Neural progenitor cell (in vitro differentiated cells): ENCODE measurements at places on chromosomes 16 and 17. TPM values are rescaled to one million over a fixed set of nuclear protein-coding genes. Genes with fewer than 3 reads are reported as not detected.
A peak's percentile ranks its signal among the peaks of the same experiment; 100 is the strongest.

- no peaks in the 10 kb centered on the region for H3K27me3 ChIP-seq
- H3K4me3 ChIP-seq = no peak overlapping the region
- H3K27ac ChIP-seq = no peak overlapping the region
- no peaks in the 10 kb centered on the region for H3K4me1 ChIP-seq
- no peaks in the 10 kb centered on the region for H3K36me3 ChIP-seq
Observed at GRCh38 chr16:27801289-27801945, 251.5 kb downstream of the KATNIP start.

DNA sequence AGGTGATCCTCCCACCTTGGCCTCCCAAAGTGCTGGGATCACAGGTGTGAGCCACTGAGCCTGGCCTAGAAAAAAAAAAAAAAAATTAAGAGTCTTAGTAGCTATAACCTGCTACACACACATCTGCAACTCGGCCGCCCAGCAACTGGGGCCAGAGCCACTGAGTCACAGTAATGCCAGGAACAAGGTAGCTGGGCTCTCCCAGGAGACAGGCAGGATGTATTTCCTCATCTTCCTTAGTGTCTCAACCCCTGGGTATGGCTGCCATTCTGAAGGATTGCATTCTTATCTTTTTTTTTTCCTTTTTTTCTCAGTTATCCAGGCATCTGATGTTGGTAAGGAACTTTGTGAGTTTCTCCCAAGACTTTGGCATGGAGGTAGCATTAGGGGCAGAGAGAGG lies 7.1 kb upstream of the PSMD3 start:
- H3K27me3 ChIP-seq = peaks cover 28% of the 10 kb centered on the region
- H3K36me3 ChIP-seq = no peaks in the 10 kb centered on the region
- no peak overlapping the region for H3K27ac ChIP-seq
- no peaks in the 10 kb centered on the region for H3K4me1 ChIP-seq
- no peak overlapping the region for H3K4me3 ChIP-seq
- DNase-seq = no peak

Gene FHOD1
- 5.5 and 14.2 TPM in 2 replicates for total RNA-seq

GRCh38 chr16:4847774-4848587 lies 700 bp downstream of the UBN1 start:
- DNase-seq = peak; percentile 75
- H3K27ac ChIP-seq = peak overlapping the region; percentile 82
- peaks cover 5% of the 10 kb centered on the region for H3K36me3 ChIP-seq
- peaks cover 27% of the 10 kb centered on the region for H3K4me1 ChIP-seq
- peak overlapping the region; percentile 91 for H3K4me3 ChIP-seq
- no peaks in the 10 kb centered on the region for H3K27me3 ChIP-seq

GRCh38 chr17:81049973-81050551 lies 15.1 kb downstream of the BAIAP2 start:
- H3K36me3 ChIP-seq = no peaks in the 10 kb centered on the region
- H3K4me3 ChIP-seq = no peak overlapping the region
- H3K4me1 ChIP-seq = peaks cover 22% of the 10 kb centered on the region
- no peaks in the 10 kb centered on the region for H3K27me3 ChIP-seq
- H3K27ac ChIP-seq = no peak overlapping the region

DNA sequence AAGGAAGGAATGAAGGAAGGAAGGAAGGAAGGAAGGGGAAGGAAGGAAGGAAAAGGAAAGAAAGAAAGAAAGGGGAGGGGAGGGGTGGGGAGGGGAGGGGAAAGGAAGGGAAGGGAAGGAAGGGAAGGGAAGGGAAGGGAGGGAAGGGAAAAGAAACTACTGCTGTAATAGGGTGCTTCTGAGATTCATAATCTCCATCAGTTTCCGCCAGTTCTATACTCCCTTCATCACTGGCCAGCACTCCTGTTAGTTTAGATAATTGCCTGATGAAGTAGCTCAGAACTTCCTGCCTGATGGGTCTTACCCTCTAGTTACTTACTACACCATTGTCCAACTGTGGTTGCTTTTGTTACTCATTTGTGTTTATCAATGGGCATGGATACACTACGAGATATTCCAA lies 2.0 kb upstream of the KRTAP9-6 start:
- no peak overlapping the region for H3K4me3 ChIP-seq
- no peak for DNase-seq
- H3K27ac ChIP-seq = no peak overlapping the region
- no peaks in the 10 kb centered on the region for H3K4me1 ChIP-seq
- H3K36me3 ChIP-seq = no peaks in the 10 kb centered on the region
- H3K27me3 ChIP-seq = no peaks in the 10 kb centered on the region

GRCh38 chr17:17681187-17681743 lies at the start of gene RAI1:
RAI1 (plus strand) TSS chr17:17681458; CDS start chr17:17792949, 111,491 bp downstream.
- no peaks in the 10 kb centered on the region for H3K36me3 ChIP-seq
- H3K4me3 ChIP-seq = peak within 1 kb of the TSS; percentile 74
- DNase-seq = peak; percentile 90
- H3K4me1 ChIP-seq = peaks cover 23% of the 10 kb centered on the region
- no peak within 1 kb of the TSS for H3K27ac ChIP-seq
- H3K27me3 ChIP-seq = peaks cover 92% of the 10 kb centered on the region

DNA sequence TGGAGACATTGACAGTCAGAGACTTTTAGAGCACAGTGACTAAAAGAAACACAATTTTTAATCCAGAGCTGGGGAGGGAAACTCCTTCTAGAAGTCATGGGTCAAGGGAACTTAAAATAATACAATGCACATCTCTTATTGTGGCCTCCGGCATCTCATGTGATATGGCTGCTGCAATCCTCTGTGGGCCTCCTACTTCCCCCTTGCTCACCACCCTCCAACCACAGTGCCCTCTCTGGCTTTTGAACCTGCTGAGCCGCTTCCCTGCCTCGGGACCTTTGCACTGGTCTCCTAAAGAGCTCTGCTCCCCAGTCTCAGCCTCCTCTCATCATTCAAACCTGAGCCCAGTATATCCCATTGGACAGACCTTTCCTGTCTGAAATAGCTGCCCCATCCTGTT lies 47.6 kb downstream of the HS3ST2 start:
- H3K36me3 ChIP-seq = no peaks in the 10 kb centered on the region
- DNase-seq = no peak
- H3K4me3 ChIP-seq = no peak overlapping the region
- no peaks in the 10 kb centered on the region for H3K27me3 ChIP-seq

GRCh38 chr17:73990290-73990689 lies 213.2 kb upstream of the RPL38 start:
- no peak for DNase-seq
- no peaks in the 10 kb centered on the region for H3K4me1 ChIP-seq
- H3K4me3 ChIP-seq = no peak overlapping the region
- no peaks in the 10 kb centered on the region for H3K27me3 ChIP-seq
- no peaks in the 10 kb centered on the region for H3K36me3 ChIP-seq

Gene CYGB
- 1.1 TPM in 1 of 2 replicates, not detected in the other for total RNA-seq

DNA sequence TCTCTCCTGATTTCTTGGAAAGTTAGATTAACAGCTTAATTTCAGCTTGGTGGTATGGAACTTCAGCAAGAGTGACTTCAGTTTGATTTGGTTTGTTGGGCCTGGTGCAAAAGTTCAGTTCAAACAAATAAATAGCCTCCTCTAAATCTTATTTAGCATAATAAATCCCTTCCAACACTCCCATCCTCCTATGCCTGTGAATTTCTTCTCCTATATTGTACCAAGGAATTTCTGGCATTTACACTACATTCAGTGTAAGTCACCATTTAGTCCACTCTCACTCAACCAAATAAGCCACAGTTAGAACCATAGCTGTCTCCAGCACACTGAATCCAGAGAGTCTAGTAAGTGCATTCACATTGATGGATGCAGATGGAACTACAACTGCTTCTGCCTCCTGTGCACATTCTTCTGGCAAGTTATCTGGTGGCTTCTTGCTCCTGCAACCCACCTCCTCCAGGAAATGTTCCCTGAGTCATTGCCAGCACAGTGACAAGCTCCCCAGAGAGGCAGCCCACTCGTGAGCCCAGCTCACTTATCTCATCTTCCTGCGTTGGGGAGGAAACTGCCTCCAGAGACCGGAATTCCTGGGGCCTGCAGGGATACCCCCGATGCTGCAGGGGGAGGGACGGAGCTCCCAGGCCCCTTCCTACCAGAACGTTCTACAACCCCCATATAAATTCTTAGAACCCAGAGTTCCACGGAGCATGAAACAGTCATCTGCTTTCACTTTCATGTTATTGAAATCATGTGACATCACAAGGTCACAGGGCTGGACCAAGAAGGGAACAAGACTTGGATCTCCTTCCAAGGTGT lies 318.3 kb downstream of the PHKB start:
- no peaks in the 10 kb centered on the region for H3K27me3 ChIP-seq
- no peak overlapping the region for H3K27ac ChIP-seq
- H3K4me1 ChIP-seq = no peaks in the 10 kb centered on the region
- no peak for DNase-seq
- no peaks in the 10 kb centered on the region for H3K36me3 ChIP-seq

- H3K36me3 ChIP-seq = no peaks in the 10 kb centered on the region
- peaks cover 6% of the 10 kb centered on the region for H3K4me1 ChIP-seq
- DNase-seq = peak; percentile 86
Observed at GRCh38 chr17:67377488-67378453, 690 bp downstream of the PITPNC1 start.

- H3K4me3 ChIP-seq = no peak overlapping the region
- H3K36me3 ChIP-seq = no peaks in the 10 kb centered on the region
- no peak for DNase-seq
Observed at GRCh38 chr16:88331989-88332920, 50.5 kb upstream of the ZNF469 start.

- no peaks in the 10 kb centered on the region for H3K36me3 ChIP-seq
- H3K27me3 ChIP-seq = no peaks in the 10 kb centered on the region
- peaks cover 5% of the 10 kb centered on the region for H3K4me1 ChIP-seq
- H3K4me3 ChIP-seq = no peak overlapping the region
- no peak for DNase-seq
Observed at GRCh38 chr16:80611930-80612327, 71.1 kb downstream of the DYNLRB2 start.

Gene STAT3
- total RNA-seq = 54.9 and 56.2 TPM in 2 replicates

DNA sequence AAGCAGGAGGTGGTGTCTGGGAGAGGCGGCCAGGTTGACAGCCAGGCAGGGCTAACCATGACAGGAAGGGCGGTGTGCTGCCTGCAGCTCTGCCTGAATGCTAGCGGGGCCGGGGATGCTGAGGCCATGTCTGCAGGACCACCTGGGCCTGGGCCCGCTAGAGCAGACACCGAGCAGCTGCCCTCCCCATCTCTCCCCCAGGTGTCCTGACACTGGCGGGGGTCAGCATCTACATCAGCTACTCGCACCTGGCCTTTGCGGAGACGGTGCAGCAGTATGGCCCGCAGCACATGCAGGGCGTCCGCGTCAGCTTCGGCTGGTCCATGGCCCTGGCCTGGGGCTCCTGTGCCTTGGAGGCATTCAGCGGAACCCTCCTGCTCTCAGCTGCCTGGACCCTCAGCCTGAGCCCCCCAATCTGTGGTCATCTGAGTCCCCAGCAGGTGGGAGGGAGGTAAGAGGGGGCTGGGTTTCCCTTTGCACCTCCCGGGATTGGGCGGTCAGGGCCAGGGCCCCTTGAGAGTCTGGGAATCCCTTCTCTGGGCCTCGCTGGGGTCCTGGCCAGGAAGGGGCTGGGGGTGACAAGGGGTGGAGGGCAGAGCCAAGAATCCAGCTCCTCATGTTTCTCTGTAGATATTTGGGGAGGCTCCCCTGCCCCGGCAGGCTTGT lies 7.5 kb downstream of the TMEM235 start:
- no peak for DNase-seq
- no peaks in the 10 kb centered on the region for H3K36me3 ChIP-seq
- H3K27ac ChIP-seq = no peak overlapping the region
- no peaks in the 10 kb centered on the region for H3K4me1 ChIP-seq
- no peaks in the 10 kb centered on the region for H3K27me3 ChIP-seq

- DNase-seq = peak; percentile 47
- no peaks in the 10 kb centered on the region for H3K36me3 ChIP-seq
- no peaks in the 10 kb centered on the region for H3K27me3 ChIP-seq
- no peak overlapping the region for H3K27ac ChIP-seq
Observed at GRCh38 chr16:6146874-6147425, 1049.4 kb upstream of the EEF2KMT start.

- H3K27me3 ChIP-seq = no peaks in the 10 kb centered on the region
- H3K4me3 ChIP-seq = no peak overlapping the region
- H3K27ac ChIP-seq = no peak overlapping the region
- peaks cover 10% of the 10 kb centered on the region for H3K4me1 ChIP-seq
Observed at GRCh38 chr16:87834668-87835473, 34.4 kb downstream of the SLC7A5 start.

GRCh38 chr17:36544044-36544306 lies 744 bp upstream of the GGNBP2 start:
- H3K4me1 ChIP-seq = peaks cover 16% of the 10 kb centered on the region
- H3K27me3 ChIP-seq = no peaks in the 10 kb centered on the region
- H3K36me3 ChIP-seq = peaks cover 2% of the 10 kb centered on the region
- H3K27ac ChIP-seq = peak overlapping the region; percentile 88

DNA sequence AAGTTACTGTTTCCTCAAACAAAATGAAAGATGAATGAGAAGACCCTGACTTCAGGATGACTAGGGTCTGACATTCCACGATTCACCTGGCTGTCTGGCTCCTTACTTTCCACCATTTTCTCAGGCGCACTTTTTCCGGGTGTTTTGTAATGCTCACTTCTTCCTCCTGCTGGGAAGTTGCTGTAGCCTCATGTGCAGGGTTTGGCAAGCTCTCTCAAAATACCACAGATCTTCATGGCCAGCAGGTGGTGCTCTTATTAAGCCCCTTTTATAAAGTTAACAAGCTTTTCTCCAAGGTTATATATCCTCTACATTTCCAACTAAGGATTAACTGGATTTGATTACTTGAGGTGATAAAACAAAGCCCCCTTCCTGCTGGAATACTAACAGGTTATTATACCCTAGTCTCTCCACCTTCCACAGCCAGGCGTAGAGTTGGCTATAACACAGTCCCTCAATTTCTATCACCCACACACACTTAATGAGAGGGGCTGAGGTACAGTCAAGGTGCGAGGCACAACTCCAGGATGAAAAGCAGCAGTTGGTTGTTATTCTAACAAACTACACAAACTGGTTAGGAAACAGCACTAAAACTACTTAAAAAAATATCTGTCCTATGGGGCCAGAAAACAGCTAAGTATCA lies 45.4 kb downstream of the STH start:
- peaks cover 12% of the 10 kb centered on the region for H3K4me1 ChIP-seq
- no peak overlapping the region for H3K27ac ChIP-seq
- DNase-seq = peak; percentile 81
- H3K27me3 ChIP-seq = no peaks in the 10 kb centered on the region
- peaks cover 29% of the 10 kb centered on the region for H3K36me3 ChIP-seq

DNA sequence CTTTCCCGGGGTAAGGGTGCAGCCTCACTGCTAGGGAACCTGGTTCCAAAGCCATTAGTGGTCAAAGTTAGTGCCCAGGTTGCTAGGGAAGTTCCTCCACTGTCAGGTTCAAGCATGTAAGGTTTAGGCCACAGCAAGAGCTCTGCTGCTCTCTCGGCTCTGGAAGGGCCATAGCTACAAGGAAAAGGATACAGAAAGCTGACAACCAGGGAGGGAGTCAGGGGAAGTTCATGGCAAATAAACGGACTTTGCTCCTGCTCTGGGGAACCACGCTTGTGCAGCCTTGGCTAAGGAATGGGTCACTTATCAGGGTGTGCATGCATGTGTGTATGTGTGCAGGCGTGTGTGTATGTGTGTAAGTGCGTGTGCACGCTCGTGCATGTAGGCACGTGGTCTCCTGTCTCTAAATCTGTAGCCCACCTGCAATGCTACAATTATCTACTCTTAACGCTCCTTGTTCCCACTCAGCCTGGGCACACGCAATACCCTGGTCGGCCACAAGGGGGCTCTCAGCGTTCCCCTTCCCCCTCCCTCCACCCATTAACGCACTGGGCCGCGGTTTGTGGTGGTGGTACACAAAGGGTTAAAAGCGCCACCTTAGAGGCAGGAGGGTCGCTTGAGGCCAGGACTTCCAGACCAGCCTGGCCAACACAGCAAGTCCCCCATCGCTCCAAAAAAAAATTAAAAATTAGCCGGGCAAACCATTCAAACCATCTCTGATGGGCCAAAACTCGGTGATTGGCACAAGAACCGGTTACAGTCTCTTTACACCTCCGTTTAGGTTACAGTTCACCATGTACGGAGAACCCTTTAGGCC lies 48.4 kb upstream of the KDM8 start:
- H3K36me3 ChIP-seq = no peaks in the 10 kb centered on the region
- H3K4me1 ChIP-seq = peaks cover 9% of the 10 kb centered on the region
- peak; percentile 81 for DNase-seq
- H3K27me3 ChIP-seq = no peaks in the 10 kb centered on the region
- no peak overlapping the region for H3K4me3 ChIP-seq
